ENCODE measurements at places on chromosomes 7 and 10.
A peak's percentile ranks its signal among the peaks of the same experiment; 100 is the strongest.

- peak; percentile 81 for DNase-seq
These were observed 149.8 kb downstream of the AKR1D1 start for GRCh38 chr7:138226001-138226476.

- DNase-seq: no peak
These were observed 108.9 kb upstream of the AMPH start for GRCh38 chr7:38740041-38740440.

GRCh38 chr10:117865945-117866344, 180.8 kb downstream of the RAB11FIP2 start:
- no peak for DNase-seq

DNA sequence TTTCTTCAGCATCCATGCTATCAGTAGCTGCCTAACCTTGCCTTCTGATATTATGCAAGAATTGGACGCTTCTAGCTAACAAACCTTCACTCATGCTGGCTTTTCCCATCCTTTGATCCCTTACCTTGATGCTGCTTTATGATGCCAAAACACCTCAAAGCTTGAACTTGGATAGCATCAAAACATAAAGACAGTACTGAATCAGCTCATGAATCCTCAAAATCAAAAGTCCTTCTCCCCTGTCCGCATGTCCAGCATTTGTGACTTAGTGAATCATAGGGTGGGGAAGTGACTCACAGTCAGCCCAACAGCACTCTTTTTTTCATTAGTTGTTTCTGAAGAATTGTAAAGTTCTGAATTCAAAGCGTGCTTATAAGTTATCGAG, 89.5 kb upstream of the PIK3CG start:
- peak; percentile 89 for DNase-seq

- peak; percentile 41 for DNase-seq
These were observed 2.9 kb downstream of the INPP5A start for GRCh38 chr10:132540456-132540855.

DNA sequence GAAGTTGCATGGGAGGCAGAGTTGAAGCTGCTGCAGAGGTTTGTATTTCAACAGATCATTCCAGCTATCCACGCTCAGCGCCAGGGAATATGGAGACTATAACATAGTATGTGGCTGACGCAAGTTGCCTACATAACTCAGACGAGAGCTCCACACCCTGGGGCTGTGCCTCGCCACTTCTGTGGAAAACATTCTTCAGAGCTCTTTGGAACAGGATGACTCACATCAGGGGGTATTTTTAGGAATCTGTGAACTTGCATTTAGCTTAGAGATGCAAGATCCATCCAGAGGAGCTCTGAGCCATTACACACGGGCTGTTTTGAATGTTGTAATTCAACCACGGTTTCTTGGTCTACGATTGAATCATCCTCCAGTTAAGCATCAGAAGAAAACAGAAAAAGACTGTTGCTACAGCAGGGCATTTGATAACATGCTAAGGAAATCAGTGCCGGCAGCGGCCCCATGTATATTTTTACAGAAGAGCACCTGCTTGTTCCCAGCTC, 481.5 kb upstream of the AKR1E2 start:
- peak; percentile 99 for DNase-seq

DNA sequence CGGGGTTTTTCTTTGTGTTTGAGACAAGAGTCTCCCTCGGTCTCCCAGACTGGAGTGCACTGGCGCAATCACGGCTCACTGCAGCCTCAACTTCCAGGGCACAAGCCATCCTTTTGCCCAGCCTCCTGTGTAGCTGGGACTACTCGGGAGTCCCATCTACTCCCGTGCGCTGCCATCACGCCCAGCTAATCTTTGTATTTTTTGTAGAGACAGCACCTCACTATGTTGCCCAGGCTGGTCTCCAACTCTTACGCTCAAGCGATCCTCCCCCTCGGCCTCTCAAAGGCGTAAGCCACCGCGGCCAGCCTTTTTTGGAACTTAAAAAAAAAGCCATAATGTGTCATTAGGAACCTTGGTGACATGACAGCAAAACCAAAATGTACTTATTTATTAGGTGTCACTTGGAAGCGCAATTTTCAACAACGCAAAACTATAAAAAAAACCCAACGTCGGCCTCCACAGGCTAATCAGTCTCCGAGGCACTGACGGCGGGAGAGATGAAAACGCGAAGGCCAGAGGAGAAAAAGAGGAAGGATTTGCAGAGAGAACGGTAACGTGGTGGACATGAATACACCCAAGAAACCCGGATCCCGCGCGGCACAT, 911 bp upstream of the HNRNPH3 start:
- no peak for DNase-seq

DNA sequence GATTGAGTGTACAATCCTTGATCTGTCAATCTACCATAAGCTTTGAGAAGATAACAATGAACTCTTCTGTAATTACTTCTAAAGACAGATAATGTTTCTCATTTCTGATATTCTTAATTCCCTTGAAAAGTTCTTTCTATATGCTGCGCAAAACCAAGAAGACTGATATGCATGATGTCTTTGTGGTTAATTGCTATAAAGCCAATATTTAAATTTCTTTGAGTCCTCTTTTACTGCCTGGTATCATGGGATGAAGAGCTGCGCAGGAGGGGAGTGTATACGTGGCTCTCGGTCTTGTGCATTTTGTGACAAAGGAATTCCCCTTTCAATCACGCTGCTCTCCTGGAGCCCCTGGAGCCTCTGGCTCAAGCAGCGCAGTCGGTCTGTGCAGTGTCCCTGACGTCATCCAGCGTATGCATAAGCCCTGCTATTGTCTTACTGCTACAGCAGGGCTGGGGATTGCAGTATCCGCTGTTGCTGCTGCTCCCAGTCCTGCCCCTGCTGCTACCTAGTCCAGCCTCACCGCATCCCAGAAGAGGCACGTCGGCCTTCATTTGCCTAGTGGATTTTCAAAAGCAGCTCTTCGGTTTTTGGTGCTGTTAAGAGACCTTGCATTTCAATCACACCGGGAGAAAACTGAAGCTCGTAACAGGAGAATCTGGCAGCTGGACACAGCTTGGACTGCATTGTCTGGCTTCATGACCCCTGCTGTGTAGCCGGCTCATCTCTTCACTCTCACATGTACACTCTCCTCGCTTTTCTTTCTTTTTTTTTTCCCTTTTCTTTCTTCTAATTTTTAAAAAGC, 66.7 kb downstream of the ST7 start:
- DNase-seq: peak; percentile 97
